ENCODE measurements at places on chromosomes 7 and 10.
A peak's percentile ranks its signal among the peaks of the same experiment; 100 is the strongest.

DNA sequence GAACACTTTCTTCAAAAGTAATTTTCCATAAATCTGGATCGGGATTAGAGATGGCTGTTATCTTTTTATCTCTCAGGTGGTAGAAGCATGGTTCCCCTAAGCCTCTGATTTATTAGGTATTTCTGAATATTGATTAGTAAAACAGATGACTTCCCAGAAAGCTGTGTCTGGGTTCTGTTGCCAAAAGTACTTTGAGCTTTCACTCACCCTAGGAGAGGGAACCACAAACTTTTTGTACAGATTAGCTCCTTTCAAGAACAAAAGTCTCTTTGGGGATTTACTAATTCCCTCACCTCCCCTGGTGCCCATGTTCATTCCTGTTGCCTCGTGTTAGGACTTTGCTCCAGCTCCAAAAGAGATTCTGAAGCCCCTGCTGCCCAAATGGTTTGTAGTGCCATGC is 46.7 kb upstream of the STRIP2 start:
- DNase-seq = no peak

GRCh38 chr10:117594722-117595121 is 52.2 kb downstream of the EMX2 start:
- no peak for DNase-seq

DNA sequence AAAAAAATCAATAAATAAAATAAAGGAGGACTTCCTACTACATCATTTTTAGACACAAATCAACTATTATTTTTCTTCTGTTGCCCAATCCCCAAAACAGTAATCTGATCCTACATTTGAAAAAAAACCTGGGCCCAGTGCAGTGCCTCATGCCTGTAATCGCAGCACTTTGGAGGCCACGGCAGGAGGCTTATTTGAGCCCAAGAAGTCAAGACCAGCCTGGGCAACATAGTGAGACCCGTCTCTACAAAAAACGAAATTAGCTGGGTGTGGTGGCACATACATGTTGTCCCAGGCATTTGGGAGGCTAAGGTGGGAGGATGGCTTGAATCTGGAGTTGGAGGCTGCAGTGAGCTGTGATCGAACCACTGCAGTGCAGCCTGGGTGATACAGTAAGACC is 2.7 kb upstream of the GTF2I start:
- no peak for DNase-seq

GRCh38 chr10:79268161-79268601 is 79.1 kb upstream of the PPIF start:
- no peak for DNase-seq

GRCh38 chr7:113790025-113790424 is 128.8 kb downstream of the PPP1R3A start:
- DNase-seq = no peak

DNA sequence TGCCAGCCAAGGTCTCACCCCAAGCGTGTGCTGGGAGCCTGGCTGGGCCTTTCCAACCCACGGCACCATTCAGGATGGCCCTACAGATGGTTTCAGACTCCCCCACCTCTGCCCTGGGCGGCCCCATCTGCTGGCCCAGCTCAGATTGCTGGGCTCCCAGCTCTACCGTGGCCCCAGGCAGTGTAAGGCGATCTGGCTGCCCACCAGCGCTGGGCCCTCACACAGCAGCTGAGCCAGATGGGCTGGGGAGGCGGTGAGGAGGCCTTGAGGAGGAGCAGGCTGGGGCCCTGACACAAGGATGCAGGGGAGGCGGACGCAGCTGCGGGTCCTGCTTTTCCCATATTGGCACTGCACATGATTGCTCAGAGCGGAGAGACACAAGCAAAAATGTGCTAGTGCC is 162.8 kb downstream of the NRF1 start:
- DNase-seq = no peak

GRCh38 chr10:27908231-27908630 is 90.6 kb downstream of the ODAD2 start:
- DNase-seq = no peak

DNA sequence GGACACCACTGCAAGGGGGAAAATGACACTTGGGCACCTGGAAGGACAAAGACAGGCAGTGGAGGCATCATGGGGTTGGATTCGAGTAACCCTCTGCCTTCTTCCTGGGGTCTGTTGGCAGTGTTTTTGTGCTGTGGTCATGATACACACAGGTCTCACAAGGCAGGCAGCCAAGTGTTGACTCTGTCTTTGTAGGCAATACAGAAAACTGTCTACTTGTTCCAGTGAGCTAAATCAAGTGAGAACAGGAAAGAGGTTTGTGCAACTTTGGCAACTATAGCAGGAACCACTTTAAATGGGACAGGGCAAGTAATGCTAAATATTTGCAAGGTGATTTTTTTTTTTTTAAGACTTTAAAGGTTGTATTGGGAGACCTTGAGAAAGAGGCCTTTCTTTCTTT is 578.6 kb upstream of the GALNT17 start:
- no peak for DNase-seq

DNA sequence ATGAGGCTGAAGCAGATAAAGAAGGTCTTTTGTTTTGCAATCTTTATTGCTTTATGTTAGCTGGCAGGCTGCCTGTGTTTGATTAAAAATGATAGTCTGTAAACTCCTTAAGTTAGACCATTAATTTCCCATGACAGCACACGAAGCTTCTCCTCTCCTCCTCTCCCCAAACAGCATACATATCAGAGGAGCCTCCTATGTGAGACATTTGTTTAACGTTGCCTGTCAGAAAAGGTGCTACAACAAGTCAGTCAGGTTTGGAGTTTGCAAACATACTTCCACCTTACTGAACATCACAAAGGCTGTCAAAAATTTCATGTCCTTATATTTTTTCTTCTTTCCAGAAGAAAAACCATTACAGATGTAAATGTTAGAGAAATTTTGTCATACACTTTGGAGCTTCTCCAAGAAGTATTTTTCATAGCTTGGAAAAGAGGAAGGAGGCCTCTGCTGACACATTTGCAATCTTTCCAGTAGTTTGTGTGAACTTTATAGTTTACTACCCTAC is 393.1 kb downstream of the EXOC4 start:
- no peak for DNase-seq

- no peak for DNase-seq
Observed at GRCh38 chr7:36232971-36233550, 80.0 kb downstream of the EEPD1 start.

GRCh38 chr7:137734221-137734620 is 112.6 kb downstream of the DGKI start:
- DNase-seq = no peak

GRCh38 chr10:103917302-103918052 is 507 bp downstream of the STN1 start:
- DNase-seq = no peak

GRCh38 chr10:335151-335800 is 200.0 kb downstream of the ZMYND11 start:
- DNase-seq = no peak

DNA sequence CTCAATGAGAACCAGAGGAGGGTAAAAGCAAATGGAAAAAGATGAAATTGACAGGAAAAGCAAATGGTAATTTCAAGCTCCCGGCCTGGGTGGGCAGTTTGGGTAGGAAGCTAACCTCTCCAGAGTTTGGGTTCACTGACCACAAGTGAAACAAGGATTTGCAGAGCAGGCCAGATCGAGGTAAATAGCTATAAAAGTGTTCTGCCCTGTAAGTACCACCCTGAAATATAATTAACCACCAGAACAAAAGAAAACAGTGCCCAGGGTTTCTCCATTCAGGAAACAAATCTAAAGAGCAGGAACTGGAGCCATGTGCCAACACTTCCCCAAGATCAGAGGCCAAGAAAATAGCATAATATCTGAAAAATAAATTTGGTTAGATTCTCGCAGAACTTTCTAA is 276.7 kb upstream of the MEOX2 start:
- DNase-seq = no peak

- DNase-seq = no peak
Observed at GRCh38 chr10:101165736-101166135, 34.6 kb downstream of the TLX1 start.

DNA sequence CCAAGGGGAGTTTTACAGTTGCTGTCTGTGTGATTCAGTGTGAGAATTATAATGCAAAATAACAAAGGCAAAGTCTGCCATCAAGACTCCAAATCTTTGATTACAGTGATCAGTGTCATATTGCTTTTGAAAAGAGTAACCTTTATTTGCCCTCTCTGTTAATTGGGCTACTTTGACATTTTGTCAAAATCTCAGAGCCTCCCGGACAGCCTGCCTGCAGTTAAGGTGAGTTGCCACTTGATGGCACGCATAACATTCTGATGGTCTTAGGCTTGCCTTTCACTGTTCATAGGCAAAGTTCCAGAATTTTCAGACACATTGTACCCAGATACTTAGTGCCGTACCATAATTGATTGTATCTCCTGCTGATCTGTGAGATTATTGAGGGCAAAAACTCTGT is 253.5 kb downstream of the ABCA13 start:
- DNase-seq = no peak

DNA sequence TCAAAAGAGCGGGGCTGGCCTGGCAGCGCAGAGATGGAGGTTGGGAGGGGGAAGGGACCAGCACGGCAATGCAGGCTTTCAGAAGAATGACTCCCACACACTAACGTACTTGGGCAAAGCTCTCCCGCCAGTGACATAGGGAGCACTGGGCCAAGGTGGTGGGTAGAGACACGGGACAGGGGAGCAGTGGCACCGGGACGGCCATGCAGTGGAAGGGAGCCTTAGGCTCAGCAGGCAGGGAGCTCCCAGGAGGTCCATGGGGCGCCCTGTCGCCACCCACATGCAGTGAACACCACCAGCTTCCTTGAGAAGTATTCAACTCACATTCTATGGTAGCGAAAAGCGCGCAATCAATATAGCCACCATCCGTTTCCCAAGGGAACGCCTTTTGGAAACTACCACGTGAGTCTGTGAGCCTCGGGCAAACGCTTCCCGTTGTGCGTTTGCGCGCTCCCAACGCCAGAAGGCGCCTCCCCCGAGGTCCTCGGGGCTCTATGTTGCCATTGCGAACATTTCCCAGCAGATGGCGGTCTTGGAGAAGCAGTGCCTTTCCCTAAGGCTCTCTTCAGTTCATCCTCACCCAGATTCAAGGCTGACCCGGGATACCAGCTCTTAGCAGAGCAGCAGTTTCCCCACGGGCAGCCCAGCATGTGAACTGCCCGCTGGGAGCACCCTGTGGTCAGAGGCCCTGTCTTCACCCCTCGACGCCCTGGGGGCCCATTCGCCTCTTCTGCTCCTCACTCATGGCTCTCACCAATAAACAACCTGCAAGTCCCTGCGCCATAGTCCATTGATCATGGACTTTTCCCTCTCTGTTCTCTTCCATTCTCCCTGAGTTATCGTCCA is 16.4 kb upstream of the OPALIN start:
- peak; percentile 68 for DNase-seq

GRCh38 chr10:13698217-13698616 is 111.5 kb downstream of the PRPF18 start:
- DNase-seq = no peak

DNA sequence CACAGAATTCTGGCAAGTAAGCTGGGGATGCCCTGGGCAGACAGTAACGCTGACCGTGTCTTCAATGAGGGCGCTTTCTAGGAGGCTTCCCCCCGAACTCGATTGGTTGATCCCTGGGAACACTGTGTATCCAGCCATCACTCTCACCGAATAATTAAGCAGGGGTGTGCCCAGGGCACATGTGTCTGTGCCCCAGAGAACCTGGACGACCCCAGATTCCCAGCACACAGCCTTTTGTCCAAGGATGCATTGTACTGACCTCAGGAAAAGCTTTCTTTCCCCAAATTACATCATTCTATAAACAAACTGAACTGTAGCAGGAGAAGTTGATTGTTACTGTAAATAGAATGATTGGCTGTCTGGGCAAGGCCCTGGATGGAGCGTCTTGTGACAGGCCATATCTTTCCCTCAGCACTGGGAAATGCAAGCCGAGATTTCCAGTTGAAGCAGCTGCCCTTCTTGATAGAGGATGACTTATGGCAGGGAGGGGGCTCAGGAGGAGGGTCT is 6.6 kb upstream of the DEPP1 start:
- DNase-seq = no peak

GRCh38 chr10:46559231-46559671 is 2.8 kb upstream of the GPRIN2 start:
- no peak for DNase-seq

Data from hypothalamus (tissue), 51 donors.